Urinary bladder (tissue), 4 donors: ENCODE measurements at places on chromosomes 1 and 21. TPM values are rescaled to one million over a fixed set of nuclear protein-coding genes. Genes with fewer than 3 reads are reported as not detected.

DNA sequence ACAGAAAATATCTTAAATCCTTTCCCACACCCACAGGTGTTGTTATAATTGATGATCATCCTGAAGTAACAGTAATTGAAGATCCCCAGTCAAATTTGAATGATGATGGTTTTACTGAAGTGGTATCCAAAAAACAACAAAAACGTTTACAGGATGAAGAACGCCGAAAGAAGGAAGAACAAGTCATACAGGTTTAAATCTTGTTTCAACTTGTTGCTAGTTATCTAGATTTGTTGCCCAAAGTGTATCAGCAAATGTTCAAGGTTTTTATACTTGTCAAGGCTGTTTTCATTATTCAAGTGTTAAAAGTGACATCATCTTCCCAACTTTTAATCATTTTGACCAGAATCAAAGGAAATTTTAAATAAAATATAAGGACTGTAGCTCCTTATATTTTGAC is 64.7 kb downstream of the PRRC2C start:
- peak; percentile 45 for DNase-seq

DNA sequence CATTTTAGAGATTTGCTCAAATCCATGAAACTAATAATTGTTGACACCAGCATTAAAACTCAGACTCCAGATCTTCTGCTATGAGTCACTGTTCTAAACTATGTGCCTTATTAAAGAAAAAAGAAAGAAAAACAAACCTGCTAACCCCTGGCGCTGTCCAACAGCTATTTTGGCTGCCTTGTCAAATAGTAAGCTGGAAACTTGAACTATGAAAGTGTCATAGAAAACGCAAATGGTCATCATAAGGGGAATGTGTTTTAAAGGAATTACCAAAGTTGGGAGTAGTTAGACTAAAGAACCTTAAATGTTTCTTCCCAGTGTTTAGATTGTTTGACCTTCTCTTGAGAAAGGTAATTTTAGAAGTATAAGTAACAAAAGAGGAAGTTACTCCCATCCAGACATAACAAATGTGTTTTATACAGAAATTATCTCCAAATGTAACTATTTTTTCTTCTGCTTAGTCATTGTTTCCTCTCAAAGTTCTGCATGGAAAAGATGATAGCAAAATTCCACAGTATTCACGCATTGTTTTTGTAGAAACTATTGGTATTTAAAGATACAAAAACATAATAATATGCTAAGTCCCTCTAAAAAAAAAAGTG is 272.4 kb downstream of the TPR start:
- no peak for DNase-seq

- no peak for DNase-seq
These were observed 2.7 kb downstream of the PIK3CD start for GRCh38 chr1:9654051-9654833.

DNA sequence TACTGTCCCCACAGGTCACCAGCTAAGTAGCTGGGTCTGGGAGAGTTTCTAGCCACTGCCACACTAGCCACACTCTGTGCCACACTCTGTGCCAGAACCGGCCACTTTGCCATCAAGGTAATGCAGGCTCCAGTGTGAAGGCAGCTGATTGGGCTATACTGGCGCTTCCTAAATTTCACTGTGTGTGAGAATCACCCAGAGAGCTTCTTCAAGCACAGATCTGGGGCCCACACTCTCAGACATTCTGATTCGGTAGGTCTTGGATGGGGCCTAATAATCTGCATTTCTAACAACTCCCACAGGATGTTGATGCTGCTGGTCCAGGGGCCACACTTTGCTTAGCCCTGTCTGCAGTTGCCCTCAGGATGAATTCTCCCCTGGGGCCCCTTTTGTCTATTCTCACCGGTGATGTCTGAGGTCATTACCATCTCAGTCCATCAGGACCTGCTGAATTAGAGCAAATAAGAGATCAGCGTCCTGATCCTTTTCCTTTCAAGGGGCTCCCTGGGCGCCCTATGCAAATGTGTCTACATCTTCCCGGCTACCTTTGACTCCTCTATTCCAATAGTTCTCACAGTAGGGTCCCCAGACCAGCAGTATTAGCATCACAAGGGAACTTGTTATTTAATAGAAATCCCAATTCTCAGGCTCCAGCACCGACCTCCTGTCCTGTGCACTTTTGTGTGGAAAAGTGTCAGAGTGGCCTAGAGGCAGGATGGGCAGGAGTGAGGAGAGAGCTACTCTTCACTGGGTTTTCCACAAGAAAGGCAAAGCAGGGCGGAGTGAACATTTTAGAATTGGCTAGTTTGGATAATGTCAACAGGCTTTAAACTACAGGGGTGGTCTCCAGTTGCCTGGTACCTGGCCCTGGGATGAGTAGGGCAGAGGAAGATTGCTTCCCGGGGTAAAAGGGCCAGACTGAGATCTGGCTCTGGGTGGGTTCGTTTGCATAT is 24.7 kb upstream of the LRRN2 start:
- no peak for DNase-seq

- no peak for DNase-seq
These were observed at the start of gene PTPRU for GRCh38 chr1:29235955-29236711. PTPRU (plus strand) TSS chr1:29236522; CDS start chr1:29236645, 123 bp downstream.

DNA sequence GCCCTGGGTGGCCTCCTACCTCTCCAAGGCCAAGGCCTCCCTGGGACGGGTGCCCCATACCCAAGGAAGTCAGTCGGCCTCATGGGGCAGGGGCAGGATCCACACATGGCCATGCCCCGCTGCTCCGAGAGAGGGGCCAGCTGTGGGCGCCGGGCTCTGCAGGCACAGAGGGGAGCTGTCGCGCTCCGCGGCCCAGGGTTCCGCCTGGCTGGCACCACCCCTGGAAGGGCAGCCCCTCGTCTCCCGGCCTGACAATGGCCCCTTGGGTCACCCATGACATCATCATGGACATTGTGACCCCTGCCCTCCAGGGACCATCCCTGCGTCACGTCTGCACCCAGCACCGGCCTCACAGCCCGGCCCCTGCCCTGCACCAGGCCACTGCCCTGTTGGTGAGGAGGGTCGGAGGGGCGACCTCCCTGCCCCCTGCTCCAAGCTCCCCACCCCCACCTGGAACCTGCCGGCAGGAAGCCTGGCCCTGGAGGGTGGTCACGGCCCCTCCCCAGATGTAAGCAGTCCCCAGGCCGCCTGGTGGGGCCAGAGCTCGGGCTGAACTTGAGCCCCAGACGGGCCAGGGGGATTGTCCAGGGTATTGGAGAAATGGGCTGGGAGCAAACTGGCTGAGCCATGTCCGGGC is 5.8 kb downstream of the TTLL10 start:
- no peak for DNase-seq

DNA sequence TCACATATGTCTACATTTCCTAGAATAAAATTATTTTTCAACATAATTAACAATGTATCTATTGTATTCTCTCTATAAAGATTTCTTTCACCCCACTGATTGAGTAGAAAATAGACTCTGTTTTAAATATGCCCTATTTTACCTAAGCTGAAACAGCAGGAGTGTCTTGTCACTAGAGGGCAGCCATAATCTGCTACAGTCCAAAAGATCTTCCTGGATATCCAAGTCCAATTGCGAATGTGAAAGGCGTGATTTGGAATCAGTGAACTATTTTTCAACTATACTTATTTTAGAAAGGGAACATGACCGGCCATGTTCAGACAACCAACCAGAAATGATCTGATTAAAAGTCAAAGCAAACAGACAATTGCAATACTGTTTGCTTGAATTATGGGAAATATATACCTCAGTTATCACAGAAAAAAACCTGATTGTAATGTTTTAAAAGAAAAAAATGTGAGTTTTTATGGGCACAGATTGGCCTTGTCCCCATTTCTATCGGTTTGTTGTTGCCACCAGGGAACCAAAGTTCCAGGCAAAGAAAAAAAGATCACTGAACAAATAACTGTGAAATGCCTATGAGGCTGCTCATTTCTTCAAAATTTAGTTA is 1211.0 kb upstream of the ADGRL4 start:
- DNase-seq: peak; percentile 67

DNA sequence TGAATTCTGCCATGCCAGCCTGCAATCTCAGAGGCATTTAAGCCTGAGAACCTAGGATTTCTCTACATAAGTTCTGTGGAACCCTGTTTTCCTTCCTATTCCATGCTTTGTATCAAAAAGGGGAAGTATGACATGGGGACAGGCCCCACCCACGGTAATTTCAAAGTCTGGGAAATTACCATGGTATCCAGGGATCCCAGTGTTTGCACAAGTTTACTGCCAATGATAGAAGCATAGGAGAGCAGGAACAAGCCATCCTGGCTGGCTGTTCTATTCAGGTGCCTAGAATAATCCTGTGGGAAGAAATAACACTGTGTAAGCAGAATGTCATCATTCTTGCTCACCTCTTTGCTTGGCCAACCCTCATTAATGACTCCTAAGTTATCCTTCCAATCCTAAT is 53.8 kb upstream of the ATP1B1 start:
- no peak for DNase-seq

DNA sequence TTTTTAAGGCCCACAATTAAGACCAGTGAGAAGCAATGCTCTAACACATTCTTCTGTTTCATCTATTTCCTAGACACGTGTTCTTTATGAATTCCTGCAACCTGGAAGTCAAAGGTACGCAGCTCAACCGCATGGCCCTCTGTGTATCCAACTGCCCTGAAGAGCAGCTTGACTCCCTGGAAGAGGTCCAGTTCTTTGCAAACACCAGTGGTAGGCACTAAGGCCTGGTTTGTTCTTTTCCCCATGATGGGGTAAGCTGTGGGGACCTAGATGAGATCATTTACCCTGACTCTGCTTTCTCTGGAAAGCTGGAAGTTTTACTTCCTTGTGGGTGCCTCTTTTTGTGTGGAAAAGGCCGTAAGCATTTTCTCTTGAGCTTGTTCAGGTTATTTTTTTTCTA is 7.3 kb downstream of the SLC44A3 start:
- DNase-seq: no peak

DNA sequence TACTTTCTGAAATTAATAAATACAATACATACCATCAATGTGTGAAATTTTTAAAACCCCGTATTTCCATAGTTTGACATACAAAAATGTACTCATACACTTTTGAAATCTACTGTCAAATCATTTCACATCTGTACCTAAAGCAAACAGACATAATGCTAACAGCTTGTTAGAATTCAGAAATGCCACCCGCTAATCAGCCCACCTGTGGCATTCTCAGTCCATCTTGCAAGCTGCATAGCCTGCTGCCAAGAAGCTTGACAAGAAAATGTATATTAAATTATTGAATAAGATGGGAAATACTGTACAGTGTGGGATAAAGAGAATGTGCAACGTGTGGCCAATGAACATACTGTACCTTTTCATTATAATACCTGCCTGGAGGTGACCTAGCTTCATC is 55.1 kb downstream of the ZBTB18 start:
- no peak for DNase-seq

- DNase-seq: no peak
These were observed 59.0 kb downstream of the SLX9 start for GRCh38 chr21:44998621-44999427.

DNA sequence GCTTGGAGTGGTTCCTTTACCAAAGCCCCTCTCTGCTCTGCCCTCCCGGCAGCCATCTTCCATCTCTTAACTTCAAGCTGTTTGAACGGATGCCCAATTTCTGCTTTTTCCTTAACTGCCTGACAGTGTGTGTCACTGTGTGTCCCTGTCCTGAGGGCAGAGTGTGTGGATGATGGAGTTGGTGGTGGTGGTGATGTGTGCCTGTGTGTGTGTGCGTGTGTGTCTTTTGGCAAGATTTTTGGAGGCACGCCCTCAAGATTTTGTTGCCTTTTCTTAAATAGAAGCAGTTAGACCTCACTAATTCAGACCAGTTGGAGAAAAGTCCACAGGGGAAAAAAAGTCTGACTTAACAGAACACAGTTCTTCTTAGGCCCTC is 30.3 kb downstream of the SERTAD4 start:
- no peak for DNase-seq

DNA sequence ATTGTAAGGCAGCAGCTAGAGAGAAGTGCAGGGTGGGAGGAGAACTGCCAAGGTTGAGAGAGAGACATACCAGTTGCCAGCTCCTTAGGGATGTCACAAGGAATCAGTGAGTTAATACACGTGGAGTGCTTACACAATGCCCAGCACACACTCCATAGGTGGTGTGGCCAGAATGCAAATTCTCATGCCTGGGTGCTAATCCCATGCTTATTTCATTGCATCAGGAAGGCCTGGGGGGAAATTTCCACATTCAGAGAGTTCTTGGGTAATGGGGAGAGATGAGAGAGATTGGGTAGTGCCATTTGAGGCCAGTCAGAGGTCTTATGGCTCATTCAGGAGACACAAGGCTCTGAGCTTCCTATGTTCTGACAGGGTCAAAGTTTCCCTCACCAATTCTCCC is 38.7 kb downstream of the GJA5 start:
- no peak for DNase-seq

GRCh38 chr1:33261344-33261743 is 5.1 kb downstream of the ZNF362 start:
- no peak for DNase-seq

- peak; percentile 78 for DNase-seq
These were observed at the start of gene RAB25 for GRCh38 chr1:156060937-156061636. RAB25 (plus strand) TSS chr1:156061160; CDS start chr1:156061401, 241 bp downstream.

DNA sequence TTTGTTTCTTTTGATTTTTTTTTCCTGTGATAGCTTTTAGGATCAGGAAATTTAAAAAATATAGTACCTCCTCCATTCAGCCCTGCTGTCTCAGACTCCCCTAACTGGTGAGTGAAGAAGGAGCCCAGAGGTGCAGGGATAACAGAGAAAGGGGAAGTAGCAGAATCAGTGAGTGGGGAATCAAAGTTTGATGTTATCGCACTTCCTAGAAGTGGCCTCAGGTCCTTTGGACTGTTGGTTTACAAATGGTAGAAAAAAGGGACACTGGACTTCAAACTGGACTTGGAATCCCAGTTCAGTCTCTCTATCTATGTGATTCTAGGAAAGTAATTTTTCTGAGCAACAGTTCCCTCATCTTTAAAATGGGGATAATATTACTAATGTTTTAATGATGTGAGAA is 99.5 kb downstream of the FGGY start:
- DNase-seq: no peak

- DNase-seq: no peak
These were observed 10.1 kb downstream of the AIDA start for GRCh38 chr1:222702210-222702609.

DNA sequence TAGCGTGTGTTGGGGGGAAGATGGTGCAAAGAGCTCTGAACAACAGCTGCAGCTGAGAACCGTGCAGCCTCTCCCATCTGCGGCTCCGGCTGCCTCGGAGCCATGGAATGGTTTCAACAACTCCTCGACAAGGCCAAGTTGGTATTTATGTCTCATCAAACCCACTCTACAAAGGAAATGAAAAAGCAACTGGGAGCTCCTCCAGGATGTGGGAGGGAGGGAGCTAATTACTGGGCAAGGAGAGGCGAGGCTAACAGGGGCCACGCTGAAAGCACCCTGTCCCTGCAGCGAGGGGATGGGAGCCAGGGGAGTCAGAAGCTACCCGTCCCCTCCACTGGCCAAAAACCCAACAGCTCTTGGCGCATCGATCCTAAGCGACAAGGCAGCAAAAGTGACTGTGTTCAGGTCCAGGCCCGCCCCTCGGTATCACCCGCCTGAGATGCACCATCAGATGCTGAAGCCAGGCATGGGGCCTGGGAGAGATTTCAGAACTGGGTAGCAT is 63.1 kb downstream of the ACOT7 start:
- no peak for DNase-seq

Gene CFAP141
- not detected for total RNA-seq

Gene ZNF281
- 28.0 TPM for total RNA-seq

Gene GPR25
- not detected for total RNA-seq

Gene SH3D21
- 3.5 TPM for total RNA-seq

Gene LEFTY1
- total RNA-seq: 0.79 TPM

Gene UCHL5
- total RNA-seq: 58.6 TPM

Gene HRNR
- total RNA-seq: not detected
